ENCODE measurements at places on chromosomes 1 and 21.

DNA sequence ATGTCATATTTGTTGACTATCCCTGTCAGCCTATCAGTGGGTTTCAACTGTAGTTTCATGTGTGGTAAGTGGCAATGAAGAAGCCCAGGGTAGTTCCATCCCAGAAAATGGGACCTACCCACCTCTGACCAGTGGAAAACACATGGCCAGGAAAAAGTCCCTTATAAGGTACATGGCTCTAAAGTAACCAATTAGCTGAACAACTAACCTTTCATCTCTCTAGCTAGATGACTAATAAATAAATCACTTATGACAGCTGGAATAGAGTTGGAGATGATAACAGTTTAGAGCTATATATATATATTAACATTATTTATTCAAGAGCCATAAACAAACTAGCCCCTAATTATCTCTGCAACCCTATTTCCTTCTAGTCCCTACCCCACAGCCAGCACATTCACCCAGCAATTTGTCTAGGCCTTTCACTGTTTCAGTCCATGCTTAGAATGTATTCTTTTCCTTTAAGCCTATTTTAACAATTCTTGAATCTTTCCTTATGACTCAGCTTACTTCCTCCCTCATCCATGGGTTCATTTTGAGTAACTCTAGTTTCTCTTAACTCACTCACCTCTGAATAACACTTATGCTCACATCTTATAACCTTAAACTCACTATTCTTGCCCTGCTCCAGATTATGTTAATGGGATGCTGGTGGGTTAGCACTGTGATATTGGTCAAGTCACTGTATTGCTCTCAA lies 83.7 kb downstream of the TNFSF18 start:
- DNase-seq: no peak

- no peak for DNase-seq
Observed at GRCh38 chr21:23488245-23488644, 2119.0 kb downstream of the MRPL39 start.

GRCh38 chr21:42200906-42201614 lies 17.9 kb upstream of the ABCG1 start:
- peak; percentile 4 for DNase-seq

- peak; percentile 32 for DNase-seq
Observed at GRCh38 chr1:8560611-8561544, 243.0 kb downstream of the SLC45A1 start.

DNA sequence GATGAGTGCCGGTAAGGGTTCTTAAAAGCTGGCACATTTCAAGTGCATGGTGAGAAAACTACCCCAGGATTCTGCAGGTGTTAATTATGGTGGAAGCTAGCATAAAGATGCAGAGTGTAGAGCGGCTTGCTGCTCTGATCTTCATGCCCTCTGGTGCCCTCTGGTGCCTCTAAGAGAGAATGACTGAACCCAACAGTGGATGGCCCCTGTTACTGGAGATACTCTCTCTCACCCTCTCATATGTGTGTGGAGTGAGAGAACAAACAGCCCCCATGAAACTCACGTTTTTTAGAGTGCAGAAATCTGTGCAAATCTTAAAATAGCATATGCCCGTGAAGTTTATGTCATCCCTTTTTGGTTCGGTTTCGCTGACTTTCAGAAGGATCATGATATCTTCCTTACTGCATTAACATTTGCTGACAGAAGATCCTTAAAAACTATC lies 90.0 kb downstream of the GRIK1 start:
- peak; percentile 49 for DNase-seq

- DNase-seq: no peak
Observed at GRCh38 chr21:36964398-36964797, 2.1 kb downstream of the HLCS start.

- no peak for DNase-seq
Observed at GRCh38 chr21:15054089-15054488, 10.7 kb downstream of the NRIP1 start.

- DNase-seq: no peak
Observed at GRCh38 chr21:34133392-34133791, 60.0 kb downstream of the MRPS6 start.

DNA sequence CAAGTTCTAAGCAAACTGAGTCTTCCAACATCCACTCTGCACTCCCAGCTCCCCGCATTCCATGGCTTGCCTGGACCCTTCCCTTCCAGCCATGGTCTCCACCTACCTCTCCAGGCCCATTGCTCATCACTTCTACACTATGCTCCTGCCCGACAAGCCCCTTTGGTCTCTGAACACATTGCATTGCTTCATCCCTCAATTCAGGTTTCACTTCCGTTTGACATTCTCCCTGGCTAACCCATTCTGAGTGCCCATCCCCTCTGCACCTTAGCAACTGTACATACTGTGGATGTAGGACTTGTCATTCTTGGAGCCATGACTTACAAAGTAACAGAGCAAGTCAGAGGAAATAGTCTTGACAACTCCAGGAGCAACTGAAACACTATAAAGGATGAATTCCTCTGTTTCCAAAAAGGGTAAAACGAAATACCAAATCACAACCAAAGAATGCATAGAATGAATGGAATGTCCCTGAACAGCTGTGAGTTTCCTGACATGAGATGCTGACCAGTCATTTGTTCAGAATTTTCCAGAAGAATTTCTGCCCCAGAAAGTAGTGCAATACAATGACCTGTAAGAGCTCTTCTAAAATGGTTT lies 66.7 kb downstream of the KCNJ6 start:
- DNase-seq: no peak

DNA sequence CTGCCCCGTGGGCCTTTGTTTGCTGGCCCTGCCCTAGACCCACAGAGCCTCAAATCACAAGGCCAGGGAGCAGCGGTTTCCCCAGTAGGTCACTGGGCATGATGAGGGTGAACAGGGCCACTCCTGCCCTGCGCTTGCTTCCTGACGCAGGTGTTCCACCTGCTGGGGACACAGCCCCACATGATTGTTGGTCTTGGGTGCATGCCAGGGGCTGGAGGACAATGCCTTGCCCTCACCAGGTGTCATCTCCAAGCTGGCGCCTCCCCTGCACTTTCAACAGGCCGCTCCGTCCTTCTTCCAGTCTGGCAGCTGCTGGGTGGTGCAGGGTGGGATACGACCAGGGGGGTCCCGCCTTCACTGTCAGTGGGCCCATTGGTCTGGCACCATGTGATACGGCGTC lies 24.3 kb downstream of the IL10RB start:
- DNase-seq: no peak

DNA sequence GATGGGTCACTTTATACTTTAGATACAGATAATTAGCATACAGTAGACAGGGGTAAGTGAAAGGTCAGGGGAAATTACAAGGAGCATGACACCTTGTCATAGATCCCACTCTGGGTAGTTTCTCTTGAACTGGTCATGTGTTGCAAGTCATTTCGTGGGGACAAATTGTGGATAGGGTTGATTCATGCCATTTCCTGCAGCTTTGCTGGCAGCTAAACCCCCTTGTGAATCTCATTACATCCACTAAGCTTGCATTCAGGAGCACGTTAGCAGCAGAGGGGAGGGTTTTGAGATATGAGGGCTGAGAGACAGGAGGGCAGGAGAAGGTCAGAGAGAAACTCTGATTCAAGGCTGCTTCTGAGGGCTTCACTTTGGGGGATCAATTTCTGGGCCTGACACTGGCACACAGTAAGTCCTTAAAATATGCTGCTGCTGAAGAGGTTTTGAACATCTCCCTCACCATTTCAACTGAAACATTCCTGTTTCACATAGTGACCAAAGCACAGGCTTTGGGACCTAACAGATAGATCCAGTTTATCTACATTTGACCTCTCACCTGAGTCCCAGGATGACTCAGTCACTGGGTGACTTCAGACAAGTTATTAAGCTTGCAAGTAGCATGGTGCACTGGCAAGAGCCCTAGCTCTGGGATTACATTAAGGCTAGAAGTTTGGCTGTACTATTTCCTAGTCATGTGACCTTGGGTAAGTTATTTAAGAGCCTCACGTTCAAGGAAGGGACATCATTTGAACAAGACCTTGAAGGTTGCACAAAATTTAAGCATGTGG lies 206.0 kb upstream of the USP24 start:
- no peak for DNase-seq

DNA sequence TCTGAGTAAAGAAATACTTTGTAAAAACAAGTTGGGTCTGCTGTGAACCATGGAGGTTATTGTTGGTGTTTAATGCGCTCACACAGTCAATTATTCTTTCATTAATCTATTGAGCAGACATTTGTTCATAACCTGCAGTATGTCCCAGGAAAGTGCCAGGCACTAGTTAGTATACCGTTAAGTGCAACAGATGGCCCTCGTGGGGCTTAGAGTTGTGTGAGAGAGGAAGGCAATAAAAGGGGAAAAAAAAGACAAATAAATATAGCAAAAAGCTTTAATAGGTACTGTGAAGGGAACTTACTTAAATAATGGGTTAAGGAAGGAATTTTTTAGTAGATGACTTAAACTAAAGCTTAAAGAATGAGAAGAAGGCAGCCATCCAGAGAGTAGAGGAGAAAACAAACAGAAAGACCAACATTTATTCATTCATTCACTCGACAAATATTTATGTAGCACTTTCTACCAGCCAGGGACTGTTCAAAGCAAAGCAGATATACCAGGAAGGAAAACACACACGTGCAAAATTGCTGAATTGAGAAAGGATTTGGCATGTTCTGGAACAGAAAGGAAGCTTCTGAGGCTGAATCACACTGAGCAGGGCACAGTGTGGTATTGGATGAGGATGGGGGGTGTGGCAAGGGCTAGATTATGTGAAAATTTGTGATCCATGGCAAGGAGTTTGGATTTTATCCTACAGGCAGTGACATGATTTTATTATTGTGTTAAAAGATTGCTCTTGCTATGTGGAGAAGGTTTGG lies 296.1 kb upstream of the SGIP1 start:
- no peak for DNase-seq

DNA sequence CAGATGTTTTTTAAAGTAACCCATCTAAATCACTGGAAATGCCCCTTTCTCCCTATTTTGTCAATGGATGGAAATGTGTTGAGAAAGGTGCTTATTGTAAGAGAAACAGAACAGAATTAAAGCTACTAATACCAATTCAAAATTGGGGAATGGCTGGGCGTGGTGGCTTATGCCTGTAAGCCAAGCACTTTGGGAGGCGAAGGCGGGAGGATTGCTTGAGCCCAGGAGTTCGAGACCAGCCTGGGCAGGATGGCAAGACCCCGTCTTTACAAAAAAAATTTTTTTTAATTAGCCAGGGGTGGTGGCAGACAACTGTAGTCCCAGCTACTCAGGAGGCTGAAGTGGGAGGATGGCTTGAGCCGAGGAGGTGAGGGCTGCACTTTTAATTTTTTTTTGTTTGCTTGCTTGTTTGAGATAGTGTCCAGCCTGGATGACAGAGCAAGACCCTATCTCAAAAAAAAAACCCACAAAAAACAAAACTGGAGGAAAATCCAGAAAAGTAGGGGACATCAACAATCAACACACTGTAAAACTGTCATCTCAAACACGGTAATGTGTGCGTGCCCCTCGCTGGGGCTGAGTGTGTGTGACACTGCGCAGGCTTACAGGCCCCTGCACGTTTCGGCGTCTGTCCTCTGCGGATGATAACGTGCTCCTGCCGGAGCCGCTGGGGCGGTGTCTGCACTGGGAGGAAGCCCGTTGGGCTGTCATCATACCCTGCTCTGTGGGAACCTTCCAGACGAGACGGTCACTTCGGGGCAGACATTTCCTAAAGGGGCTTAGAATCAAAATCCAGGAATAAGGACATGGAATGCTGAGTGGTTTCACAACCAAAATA lies 11.6 kb upstream of the POFUT2 start:
- DNase-seq: no peak

- DNase-seq: no peak
Observed at GRCh38 chr1:230824551-230824918, 43.8 kb downstream of the C1orf198 start.

DNA sequence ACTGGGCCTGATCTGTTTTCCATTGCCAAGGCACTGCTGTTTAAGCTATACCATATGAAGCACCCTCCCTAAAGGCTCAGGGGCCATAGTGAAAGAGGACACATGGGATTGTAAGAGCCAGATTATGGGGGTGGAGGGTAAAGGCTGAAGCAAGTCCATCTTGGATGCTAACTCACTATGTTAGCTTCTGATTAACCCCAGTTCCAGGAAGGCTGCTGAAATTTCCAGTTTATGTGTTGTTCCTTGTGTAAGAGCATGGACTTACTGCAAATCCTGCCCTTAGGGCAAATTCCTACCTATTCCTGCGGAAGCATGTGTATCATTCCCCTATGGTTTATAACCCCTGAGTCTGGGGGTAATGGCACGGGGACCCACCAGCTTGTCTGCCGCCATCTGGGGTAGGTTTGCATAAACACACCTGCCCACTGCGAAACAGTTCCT lies 91.8 kb upstream of the SERBP1 start:
- DNase-seq: no peak

DNA sequence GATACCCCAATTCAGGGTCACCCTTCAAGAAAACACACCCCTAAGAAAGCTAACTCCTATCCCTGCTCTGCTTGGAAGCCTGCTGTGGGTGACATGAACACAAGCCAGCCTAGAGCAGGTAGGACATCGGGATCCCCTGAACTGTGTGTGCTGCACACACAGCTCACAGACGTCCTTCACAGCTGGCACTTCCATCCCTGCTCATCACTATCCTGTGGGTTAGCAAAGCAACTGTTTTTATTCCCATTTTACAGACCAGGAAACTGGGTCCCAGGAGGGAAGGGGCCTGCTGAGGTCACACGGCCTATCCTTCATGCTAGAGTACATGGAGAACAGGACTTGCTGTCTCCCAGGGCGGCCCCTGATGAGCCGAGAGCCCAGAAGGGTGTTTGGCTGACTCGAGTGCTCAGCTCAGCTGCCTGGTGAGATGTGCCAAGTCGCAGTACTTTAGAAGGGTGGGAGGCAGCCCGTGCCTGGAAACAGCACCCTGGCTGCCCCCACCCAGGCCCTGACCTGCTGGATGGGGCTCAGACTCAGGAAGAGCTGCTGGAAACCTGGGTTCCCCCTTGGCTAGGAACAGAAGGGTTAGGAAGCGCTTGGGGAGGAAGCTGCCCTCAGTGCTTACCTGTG lies 28.3 kb upstream of the BTG2 start:
- no peak for DNase-seq

DNA sequence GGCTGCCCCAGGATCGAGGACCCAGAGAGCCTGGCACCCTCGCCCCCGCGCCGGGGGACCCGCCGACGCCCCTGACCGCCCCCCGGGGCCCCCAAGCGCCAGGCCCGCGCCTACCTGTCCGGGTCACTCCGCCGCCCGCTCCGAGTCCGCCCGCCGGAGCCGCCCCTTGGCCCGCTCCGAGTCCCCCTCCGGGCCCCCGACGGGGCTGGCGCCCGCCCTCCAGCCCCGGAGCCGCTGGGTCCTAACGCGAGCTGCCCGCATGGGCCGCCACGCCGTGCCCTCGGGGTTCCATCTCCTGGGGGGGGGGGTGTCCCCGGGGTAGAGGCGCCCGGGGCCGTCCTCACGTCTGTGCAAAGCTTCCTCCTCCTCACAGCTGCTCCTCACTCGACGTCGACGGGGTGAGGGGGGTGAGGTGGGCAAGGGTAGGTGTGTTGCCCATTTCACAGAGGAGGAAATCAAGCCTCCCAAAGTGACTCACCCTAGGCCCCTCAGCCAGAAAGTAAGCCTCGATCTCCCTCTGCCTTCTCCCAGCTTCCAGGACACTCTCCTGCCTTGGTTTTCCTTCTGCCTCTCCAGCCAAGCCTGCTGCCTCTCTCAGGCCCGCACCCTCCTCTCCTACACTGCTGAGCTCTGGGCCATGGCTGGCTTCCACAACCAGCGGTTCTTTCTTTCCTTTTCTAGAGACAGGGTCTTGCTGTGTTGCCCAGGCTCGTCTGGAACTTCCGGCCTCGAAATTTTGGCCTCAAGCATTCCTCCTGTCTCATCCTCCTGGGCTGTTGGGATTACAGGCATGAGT lies at the start of gene MFAP2:
Gene MFAP2, minus strand, starts transcription at position 148 of the 796 bp plus-strand sequence. CDS start 2,347 bp downstream, outside the sequence.
- no peak for DNase-seq

All from activated CD4-positive, alpha-beta memory T cell treated with anti-CD3 and anti-CD28 coated beads, Interleukin-2, amount 10 ng/mL, durations not matched to agents 7 days and 5 days (primary cell).